ENCODE measurements at places on chromosomes 6 and 20.

DNA sequence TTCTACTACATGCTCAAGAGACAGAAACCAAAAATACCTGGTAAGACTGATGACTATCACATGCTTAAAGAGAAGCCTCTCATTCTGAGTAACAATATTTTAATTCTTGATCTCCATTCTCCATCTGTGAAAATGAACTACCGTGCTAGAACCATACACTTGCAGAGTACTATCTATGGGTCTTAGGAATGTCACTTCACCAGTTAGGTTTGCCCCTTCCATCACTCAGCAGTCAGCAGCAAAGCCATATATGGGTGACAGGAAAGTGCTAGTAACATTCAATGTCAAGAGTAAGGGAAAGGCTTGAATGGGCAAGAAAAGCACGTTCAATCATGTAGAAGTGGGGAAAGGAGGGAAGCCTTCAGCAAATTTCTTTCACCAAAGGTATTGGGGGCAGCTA, 2.3 kb downstream of the DNAAF9 start:
- DNase-seq, result no peak

DNA sequence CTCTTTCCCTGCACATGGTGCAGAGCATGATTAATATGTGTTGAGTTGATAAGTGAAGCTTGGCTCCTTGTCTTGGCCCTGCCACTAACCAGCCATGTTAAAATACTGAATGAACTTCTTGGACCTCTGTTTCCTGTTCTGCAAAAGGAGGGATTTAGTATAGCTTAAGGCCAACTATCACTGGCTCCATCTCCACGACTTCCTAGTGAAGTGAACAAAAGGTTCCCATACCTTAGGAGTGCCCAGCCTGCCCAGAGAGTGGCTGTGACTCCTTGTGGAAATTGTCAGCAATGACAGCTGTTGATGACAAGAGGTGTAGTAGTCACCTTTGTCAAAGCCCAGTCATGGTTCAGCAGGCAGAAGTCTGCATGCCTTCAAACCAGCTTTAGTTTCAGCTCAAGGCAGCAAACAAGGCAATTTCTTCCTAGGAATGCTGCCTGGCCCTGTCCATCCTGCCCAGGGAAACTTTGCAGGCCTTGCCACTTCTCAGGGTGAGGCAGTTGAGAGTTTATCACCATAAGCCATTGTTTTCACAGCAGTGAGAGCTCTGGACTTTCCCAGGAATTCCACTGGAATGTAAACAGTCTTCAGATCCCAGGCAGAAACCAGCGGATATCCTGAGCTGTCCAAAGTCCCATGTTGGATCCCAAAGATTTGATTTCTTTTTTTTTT, 169.7 kb upstream of the TNFAIP3 start:
- DNase-seq, result peak; percentile 32

- DNase-seq, result no peak
Measured at GRCh38 chr20:21315138-21315537, 12.0 kb downstream of the XRN2 start.

DNA sequence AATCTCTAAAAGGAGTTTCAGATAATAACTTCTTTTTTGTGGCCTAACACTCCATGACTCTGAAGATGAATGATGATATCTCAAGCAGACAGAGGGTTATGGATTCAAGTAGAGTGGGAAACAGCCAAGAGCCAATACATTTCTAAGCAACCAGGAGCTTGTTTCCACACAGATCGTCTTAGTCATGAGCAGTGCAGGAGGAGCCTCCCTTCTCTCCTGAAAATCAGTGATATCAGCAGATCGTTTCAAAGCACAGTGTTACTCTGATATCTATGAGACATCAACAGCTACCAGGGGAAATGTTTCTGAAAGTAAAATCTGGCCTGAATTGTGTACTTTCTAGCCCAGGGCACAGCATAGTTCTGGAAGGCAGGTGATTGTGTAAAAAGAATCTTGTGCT, 11.5 kb downstream of the ADGRG6 start:
- DNase-seq, result no peak

All from left renal cortex interstitium (tissue), 4 donors.